ENCODE measurements at places on chromosomes 12 and 14.

- DNase-seq: peak; percentile 44
Observed at GRCh38 chr12:80936642-80937390, 918 bp downstream of the LIN7A start.

- no peak for DNase-seq
Observed at GRCh38 chr12:2291182-2291832, 238.5 kb downstream of the CACNA1C start.

DNA sequence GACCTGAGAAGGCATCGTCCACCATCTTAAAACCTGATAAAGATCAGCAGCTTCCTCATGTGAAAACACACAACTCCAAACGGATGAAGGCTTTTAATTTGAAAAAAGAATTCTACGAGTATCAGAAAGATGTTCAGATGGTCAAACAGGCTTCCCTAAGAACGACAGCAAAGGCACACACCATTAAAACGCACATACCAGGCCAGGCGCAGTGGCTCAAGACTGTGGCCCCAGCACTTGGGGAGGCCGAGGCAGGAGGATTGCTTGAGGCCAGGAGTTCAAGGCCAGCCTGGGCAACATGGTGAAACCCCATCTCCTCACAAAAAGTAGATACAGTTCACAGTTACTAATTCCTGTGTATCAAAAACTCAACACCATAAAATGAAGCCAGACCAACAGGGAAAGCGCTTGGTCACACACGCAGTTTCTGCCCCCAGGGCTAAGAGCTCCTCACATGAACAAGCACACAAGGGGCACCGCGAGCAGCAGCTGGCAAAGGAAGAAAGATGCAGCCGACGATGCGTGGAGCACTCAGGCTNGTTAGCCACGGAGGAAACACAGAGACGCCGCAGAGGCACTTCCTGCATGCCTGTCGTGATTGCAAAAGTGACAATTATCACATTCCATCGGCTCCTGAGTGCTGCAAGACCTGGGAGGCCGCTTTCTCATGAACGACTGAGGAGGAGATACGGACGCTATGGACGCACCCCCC, 78.0 kb downstream of the NOC4L start:
- peak; percentile 48 for DNase-seq

DNA sequence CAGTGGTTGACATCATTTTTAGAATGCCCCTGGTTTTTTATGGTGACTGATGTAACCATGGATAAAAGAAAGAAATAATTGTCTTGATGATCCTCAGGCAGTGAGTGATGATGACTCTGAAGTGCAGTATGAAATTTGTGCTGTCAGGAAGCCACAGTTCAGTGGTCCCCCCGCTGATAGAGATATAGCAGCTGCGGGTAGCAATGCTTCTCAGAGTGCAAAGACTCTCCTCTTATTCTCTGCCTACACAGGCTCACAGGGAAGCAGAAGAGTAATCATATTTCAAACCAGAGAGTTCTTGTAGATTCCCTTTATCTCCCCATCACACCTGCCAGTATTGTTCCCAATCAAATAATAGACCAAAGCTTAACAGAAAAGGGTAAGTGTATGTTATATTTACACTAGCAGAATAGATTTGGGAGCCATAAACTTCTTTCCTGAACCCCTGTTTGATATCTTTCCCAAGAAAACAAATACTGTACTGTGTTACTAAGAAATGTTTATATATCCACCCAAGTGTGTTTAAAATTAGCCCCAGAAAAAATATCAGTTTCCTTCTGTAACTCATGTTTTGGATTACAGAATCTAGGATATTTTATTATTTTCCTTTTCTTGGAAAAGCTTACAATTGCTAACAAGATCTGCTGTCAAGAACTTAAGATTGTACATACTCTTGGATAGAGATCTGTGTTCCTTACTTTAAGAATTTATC, 1817.4 kb upstream of the FLRT2 start:
- no peak for DNase-seq

GRCh38 chr12:121476477-121476876, 76.6 kb downstream of the RNF34 start:
- DNase-seq: no peak

DNA sequence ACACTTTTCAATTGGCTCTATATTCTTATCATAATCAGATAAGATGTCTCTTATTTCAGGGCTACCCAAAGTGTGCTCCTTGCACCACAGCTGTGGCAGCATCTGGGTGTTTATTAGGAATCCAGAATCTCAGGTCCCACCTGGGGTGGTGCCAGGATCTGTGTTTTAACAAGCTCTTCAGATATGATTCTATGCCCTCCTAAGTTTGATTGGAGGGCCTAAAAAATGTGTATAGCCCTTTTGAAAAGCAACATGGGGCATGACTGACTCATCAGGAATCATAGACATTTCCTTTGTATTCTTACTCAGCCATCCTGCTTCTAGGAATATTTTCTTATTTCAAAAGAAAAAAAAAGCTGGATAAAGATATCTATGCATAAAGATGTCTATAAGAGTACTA, 103.1 kb downstream of the HELB start:
- no peak for DNase-seq

GRCh38 chr12:8629486-8630033, 16.9 kb upstream of the AICDA start:
- peak; percentile 9 for DNase-seq

DNA sequence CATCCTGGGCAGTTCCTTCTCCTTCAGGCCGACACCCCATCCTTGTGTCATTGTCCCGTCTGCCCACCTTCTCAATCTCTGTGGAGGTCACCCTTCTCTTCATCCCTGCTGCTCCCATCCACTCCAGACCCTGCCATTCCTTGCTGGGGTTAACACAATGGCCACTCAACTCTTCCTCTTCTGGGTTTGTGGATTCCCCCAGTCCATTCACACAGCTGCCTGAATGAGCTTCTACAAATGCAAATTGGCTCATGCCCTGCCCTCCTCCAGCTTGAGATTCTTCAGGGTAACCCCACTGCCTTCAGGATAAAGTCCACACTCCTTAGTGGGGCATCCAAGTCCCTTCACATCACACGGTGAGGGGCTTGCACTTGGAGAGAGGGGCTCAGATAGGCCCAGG, 17.2 kb upstream of the PRMT8 start:
- DNase-seq: no peak

DNA sequence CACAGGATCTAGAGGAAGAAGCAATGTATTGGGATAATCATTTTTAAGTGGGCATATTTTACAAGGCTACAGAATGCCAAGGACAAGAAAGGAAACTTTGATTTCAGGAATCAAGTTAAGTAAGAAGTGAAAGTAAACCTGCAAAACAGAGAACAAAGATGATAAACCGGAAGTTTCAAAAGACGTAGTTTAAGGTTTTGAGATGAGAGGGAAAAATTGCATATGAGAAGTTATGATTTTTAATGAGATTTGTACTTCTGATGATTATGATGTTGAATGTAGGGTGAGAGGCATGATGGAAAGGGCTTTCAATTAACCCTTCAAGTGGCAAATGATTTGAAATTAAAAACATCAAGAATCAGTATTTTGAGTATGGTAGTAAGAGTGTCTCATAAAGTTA, 134.9 kb downstream of the CAPZA3 start:
- DNase-seq: no peak

DNA sequence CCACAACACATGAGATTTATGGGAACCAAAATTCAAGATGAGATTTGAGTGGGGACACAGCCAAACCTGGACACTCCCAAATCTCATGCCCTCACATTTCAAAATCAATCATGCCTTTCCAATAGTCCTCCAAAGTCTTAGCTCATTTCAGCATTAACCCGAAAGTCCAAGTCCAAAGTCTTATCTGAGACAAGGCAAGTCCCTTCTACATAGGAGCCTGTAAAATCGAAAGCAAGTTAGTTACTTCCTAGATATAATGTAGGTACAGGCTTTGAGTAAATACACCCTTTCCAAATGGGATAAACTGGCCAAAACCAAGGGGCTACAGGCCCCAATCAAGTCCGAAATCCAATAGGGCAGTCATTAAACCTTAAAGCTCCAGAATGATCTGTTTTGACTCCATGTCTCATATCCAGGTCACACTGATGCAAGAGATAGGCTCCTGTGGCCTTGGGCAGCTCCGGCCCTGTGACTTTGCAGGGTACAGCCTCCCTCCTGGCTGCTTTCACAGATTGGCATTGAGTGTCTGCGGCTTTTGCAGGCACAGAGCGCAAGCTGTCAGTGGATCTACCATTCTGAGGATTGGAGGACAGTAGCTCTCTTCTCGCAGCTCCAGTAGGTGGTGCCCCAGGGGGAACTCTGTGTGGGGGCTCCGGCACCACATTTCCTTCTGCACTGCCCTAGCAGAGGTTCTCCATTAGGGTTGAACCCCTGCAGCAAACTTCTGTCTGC, 60.1 kb downstream of the LRIG3 start:
- no peak for DNase-seq

DNA sequence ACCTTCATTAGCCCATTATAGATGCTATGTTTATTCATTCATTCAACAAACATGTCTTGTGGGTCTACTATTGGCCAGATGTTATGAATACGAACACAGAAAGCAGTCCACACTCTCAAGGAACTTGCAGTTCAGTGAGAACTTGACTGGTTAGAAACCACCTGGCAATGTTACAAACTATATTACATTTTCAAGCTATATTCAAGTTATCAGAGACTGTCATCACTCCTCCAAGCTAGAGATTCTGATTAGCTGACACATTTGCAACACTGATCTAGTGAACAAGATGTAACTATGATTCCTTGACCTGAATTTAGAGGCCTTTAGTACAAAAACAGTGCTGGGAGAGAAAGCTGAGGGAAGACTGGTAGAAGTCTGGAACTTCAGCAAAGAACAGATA, 170.7 kb upstream of the EEA1 start:
- no peak for DNase-seq

GRCh38 chr14:84969501-84969900, 560.4 kb upstream of the FLRT2 start:
- no peak for DNase-seq

DNA sequence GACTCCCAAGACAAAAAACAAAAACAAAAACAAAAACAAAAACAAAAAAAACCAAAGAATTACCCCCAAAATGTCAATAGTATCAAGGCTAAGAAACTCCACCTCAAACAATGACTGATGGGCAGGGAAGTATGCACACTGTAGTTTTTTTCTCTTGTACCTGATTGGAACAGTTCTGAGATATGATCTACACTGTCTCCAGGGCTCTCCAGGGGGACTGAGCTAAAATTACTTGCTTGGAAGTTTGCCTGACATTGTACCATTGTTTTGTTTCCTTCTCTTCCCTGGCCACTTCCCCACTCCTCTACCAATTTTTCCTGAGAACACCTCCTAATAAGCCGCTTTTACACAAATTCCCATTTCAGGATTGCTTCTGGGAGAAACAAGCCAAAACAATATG, 22.3 kb upstream of the CATSPERB start:
- no peak for DNase-seq

- DNase-seq: no peak
Observed at GRCh38 chr12:123113026-123113425, 37.9 kb downstream of the PITPNM2 start.

DNA sequence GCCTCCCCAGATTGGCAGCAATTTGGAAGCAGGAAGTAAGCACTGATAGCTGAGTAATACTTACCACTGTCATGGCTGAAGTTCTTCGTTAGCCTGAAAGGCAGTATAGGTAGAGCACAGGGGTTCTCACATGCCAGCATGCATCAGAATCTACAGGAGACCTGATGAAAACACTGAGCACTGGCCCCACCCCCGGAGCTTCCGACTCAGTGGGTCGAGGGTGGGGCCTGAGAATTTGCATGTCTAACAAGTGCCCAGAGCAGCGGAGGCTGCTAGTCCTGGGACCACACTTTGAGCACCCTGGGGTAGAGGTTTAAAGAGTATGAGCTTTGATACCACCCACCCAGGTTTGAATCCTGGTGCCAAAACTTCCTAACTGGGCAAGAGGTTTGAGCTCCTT, 89.6 kb downstream of the FBXW8 start:
- DNase-seq: no peak

DNA sequence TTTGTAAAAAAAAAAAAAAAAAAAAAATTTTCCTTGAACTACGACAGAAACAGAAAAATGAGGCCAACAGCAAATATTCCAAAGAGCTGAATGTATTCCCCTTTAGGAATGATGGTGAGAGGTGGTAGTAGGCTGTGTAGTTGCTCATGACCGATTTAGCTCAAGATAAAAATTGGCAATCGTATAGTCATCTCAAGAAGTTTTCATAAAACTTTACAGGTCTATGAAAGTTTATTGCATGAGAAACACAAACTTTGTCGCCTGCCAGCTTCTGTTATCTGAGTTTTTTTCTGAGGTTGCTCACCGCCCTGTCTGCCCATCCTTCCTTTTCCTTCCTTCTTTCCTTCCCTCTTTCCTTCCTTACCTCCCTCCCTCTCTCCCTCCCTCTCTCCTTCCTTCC, 605.5 kb downstream of the BCL11B start:
- DNase-seq: no peak

- no peak for DNase-seq
Observed at GRCh38 chr12:3464561-3464960, 26.4 kb upstream of the PRMT8 start.

DNA sequence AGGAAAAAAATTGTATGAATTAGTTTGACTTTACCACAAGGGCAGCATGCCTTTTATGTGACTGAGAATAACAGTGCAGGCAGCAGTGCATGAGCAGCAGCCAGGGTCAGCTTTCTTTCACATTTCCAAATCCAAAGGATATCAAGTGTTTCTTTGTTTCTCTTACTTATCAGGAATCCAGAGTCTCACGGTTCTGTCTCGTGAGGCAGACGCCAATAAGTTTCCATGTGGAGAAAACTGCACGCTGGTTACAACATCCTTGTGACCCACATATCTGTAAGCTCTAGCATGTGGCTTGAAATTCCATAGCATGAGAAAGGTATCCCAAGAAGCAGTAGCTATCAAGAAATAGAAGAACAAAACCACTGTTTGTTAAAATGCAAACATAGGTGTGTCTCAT, 27.6 kb downstream of the GALNT4 start:
- DNase-seq: no peak

- no peak for DNase-seq
Observed at GRCh38 chr12:2489275-2489674, 305.5 kb upstream of the FKBP4 start.

GRCh38 chr12:68198507-68199086, 27.0 kb downstream of the IL26 start:
- DNase-seq: no peak

DNA sequence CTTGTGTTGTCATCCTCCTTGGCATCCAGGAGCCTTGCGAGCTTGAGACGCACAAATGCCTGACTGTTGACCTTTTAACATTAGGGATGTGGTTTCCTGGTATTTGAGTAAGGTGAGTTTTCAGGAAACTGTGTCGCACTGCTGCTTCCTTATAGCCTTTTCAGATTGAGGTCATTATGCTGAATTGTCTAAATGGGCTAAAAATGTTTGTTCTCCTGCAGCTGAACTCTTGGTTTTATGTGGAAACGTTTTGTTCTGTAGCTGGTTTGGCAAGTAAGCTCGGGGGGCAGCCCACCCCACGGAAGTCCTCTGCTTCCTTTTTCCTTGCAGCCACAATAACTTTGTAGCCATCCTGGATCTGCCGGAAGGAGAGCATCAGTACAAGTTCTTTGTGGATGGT, 5.7 kb downstream of the PRKAB1 start:
- DNase-seq: no peak

GRCh38 chr14:61332658-61333029, 11.3 kb downstream of the PRKCH start:
- no peak for DNase-seq

GRCh38 chr12:110599334-110599733, 14.6 kb upstream of the TCTN1 start:
- no peak for DNase-seq
